ENCODE measurements at places on chromosomes 7 and 10.

- no peak for DNase-seq
Measured at GRCh38 chr7:158588085-158588877, 658 bp upstream of the PTPRN2 start.

- DNase-seq = no peak
Measured at GRCh38 chr10:86044029-86044428, 322.6 kb downstream of the GRID1 start.

DNA sequence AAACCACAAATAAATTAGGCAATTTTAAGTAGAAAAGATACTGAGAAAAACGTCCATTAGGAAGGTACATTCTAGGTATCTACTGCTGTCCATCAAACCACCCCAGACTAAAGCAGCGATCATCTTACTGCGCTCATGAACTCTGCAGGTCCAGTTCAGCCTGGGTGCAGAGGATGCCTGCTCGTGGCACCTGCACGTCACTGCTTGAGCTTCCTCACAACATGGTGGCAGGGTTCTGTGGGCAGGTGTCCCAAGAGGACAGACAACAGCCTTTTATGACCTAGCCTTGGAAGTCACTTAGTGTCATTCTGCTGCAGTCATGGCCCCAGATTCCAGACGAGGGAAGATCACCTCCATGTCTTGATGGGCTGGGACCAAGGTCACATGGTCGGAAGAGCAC is 93.4 kb downstream of the MICALL2 start:
- no peak for DNase-seq

DNA sequence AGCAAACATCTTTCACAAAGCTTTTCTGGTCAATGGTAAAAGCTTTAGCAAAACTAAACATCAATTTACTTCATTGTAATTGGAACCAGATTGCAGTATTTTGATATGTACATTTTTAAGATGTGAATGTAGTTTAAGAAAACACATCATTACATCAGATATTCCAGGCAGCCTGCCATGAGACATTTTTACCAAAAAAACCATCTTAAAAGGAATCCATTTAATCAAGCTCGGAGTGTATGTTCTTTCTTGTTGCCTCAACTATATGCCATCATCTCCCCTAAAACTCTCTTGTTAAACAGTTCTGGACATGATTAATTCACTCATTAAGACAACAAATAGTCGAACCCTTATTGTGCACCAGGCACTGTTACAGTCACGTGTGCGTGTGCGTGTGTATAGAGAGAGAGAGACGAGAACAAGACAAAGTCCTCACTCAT is 97.5 kb downstream of the UBE2H start:
- DNase-seq = no peak

DNA sequence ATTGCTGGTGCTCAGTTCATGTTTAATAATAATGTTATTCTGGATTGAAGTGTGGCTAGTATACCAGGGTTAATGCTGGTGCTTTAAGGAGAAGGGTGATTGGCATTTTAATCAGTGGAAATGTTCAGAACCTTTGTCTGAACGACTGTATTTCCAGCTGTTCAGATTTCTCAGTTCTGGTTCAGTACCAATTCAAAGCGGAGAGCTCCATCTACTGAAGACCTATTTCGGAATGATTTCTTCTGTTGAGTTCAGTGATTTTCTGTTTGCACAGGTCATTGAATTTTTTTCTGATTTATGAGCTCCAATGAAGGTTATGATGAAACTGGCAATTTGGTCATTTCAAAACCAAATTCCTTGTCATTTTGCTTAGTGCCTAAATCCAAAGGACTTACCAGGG is 160.1 kb downstream of the EXOC4 start:
- no peak for DNase-seq

All from T-helper 17 cell (primary cell).